ENCODE measurements at places on chromosomes 13 and 19.

- DNase-seq, result no peak
Measured at GRCh38 chr19:20038358-20039202, 725 bp downstream of the ZNF682 start.

GRCh38 chr13:51416107-51416506 is 36.7 kb downstream of the INTS6 start:
- no peak for DNase-seq

DNA sequence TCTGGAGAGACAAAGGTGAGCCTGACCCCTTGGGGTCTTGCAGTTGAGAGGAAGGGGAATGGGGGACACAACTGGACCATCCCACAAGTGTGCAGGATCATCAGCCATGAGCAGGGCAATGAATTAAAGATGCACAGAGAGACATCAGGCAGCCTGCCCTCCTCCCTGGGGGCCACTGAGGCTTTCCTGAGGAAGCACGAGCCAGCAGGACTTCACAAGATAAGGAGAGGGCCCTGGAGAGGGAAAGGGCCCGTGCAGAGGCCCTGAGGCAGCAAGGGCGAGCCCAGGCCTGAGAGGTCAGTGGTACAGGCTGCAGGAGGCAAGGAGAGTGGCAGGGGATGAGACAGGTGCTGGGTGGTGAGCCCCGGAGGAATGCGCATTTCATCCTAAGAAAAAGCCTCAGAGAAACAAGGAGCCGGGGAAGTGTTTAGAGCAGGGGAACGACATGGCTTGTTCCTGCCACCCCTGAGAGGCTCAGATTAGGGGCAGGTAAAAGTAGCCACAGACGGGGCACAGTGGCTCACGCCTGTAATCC is 9.0 kb upstream of the PRKD2 start:
- DNase-seq, result no peak

DNA sequence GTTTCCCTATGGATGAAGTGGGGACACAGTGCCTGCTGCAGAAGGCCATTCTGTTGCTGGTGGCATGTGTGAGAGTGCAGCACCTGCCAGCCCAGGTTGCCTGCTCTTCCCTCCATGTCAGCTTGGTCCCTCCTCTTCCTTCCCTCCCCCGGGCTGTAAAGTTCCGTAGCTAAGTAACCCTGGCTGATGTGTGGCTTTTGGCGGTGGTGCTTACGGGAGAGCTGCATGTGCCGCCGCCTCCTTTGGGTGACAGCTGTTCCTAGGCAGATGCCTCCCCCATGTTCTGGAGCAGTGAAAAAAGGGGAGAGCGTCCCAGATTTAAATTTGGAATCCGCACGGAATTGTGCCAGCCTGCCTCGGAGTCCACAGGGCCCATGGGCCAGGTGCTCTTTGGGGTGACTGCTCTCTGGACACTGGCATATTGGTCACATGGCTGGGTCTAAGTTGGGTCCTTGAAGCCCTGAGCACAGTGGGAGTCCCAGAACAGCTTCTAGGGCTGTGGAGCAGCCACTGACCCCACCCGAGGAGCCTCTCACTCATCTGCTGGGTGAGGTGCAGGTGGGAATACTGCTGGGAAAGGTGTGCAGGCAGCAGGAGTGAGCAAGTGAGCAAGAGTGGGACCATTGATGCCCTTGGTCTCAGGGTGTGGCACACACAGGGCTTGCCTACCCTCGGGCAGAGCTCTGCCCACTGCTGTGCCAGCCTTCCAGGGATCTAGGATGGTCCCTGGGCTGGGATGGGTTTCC is 33.1 kb upstream of the ZNF536 start:
- DNase-seq, result no peak

GRCh38 chr13:41970918-41971317 is 10.0 kb upstream of the VWA8 start:
- DNase-seq, result no peak

- no peak for DNase-seq
Measured at GRCh38 chr19:55820037-55820436, 11.8 kb downstream of the NLRP11 start.

GRCh38 chr19:47411101-47411500 is 8.2 kb downstream of the MEIS3 start:
- no peak for DNase-seq

GRCh38 chr19:3979674-3980352 is 5.5 kb downstream of the EEF2 start:
- no peak for DNase-seq

- no peak for DNase-seq
Measured at GRCh38 chr19:50750010-50750409, 20.3 kb upstream of the GPR32 start.

DNA sequence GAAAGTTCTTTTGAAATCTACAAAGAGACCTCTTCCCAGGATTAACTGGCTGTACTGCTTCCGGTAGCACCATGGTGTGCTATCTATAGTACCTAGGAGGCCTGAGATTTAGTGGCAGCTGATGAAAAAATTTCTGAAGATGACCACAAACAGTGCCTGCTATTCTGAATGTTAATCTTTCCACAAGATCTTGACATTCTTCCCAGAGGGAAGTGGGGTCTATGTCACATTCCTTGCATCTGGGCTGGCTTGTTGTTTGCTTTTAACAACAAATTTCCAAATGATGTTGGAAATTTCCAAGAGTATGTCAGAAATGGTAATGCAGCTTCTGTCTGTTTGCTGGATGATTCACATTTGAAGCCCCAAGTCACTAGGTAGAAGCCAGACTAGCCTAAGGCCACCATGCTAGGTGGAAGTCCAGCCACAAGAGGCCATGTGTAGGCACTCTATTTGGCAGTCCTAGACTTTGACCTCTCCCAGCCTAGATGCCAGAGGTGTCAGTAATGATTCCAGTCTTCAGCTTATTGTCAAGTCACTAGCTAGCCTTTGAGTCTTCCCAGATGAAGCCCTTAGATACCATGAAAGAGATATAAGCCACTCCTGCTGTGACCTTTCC is 22.1 kb downstream of the SPART start:
- DNase-seq, result peak; percentile 26

GRCh38 chr13:110326263-110326904 is 19.3 kb downstream of the COL4A2 start:
- no peak for DNase-seq

- no peak for DNase-seq
Measured at GRCh38 chr19:45413497-45413896, 7.1 kb downstream of the POLR1G start.

GRCh38 chr13:79360095-79360494 is 46.0 kb downstream of the RBM26 start:
- DNase-seq, result no peak

DNA sequence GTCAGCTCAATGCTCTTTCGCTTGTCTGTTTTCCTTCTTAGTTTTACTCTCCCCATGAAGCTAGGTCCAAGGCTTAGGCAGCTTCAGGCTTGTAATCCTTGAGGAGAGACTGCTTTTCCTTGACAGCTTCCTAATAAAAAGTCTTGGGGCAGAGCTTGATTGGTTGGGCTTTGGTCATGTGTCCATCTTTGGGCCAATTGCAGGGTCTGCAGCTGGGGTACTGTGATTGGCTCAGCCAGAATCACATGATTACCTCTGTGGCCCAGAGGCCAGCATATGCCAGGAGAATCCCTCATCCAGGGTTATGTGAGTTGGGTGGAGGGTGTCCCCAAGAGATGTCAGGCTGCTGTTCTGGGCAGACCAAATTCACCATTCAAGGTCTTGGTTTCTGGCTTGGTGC is 8.1 kb downstream of the KLK1 start:
- no peak for DNase-seq

GRCh38 chr19:18487576-18488402 is 34.1 kb downstream of the ELL start:
- DNase-seq, result no peak

GRCh38 chr19:55625004-55625326 is 599 bp upstream of the ZNF784 start:
- DNase-seq, result no peak

GRCh38 chr19:35248310-35249145 is at the start of gene LSR:
Gene LSR, plus strand, starts transcription at chr19:35249002. Its CDS starts 21 bp downstream, at chr19:35249023.
- DNase-seq, result no peak

DNA sequence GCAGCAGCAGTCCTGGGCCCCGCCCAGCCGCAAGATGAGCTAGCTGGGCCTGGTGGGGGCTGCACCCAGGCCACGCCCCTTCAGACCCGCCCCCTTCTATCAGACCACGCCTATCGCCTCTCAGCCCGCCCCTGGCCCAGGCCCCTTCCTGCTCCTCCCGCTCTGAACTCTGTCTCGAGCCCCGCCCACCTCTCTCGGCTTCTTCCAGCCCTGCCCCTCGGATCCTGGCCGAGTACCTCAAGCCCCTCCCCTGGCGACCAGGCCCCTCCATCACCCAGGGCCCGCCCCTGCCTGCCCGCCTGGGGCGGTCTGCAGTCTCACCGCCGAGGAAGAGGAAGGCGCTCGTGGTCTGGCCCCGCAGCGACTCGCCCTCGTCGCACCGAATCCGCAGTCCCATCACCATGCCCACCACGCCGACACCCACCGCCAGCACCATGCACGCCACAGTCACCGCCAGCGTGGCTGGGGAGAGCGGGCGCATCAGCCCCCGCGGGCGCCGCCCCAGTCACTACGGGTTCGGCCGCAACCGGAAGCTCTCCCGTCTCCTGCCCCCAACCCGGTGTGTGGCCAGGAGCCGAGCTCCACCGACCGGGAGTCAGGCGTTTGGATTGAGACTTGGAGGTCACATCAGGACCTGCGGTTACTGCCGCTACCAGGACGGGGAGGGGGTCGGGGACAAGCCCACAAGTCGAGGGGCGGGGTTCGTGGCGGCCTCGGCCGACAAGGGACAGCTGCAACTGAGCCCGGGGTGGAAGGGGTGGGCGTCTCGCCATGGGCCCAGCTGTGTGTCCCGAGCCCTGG is 1.0 kb downstream of the CLDND2 start:
- peak; percentile 100 for DNase-seq

DNA sequence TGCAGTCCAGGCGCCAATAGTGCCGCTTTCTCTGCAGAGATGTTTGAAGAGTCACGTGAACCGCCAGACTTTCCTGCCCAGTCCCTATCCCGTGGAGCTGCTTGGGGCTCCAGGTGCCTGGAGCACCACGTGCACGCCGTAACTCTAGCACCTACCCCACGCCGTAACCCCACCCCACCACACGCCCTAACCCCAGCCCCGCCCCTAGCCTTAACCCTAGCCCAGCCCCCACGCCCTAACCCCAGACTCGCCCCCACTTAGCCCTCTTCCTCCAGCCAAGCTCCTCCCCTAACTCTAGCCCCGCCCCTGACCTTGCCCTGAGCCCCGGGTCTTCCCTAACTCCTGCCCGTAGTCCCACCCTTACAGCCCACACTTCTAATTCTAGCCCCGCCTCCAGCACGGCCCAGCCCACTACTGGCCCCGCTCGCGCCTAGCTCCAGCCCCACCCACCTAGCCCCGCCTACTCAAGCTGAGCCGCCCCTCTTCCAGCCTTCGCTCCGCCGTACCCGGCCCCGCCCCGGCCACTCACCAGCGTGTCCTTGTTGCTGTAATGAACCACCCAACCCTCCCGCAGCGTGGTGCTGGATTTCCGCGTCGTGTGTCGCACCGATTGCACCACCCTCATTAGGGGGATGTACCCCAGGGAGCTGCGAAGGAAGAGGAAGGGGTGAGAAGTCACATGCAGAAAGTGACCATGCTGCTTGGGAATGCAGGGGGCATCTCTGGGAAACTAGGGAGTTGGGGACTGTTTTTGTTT is 19.5 kb downstream of the PRKD2 start:
- DNase-seq, result peak; percentile 19

DNA sequence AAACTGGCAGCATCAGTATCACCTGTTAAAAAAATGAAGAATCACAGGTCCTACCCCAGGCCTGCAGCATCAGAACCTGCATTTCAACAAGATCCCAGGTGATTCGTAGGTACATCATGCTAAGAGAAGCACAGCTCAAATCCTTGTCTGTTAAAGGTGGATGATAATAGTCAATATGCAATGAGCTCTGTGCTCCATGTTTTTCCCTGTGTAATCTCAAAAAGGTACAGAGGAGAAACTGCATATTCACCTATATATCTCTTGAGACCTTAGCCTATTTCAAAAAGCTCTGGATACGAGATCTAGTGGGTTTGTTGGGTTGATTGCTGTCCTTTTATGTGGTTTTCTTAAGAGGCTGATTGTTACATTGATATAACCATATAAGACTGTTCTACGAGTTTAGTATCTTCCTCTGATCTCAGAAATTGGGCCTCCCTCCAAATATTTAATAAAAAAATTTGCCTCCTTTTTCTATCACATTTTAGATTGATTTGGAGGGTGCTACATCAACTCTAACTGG is 148.9 kb downstream of the DCT start:
- DNase-seq, result no peak

DNA sequence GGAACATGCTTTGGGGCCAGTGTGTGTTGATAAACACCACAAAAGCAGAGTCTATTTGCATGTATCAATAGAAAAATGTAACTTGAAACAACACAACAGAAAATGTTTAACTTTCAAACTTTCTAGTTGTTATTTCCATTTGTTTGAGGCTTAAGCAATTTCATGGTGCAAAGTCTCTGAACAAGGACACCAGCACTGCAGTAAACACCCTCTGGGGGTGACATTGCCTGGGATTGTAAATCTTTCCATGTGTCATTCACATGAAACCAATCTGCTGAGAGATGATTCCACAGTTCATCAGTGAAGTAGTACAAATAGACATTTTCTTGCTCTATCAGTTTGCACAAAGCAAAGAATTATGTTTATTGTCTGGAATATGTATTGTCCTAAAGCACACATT is 124.5 kb downstream of the ITGBL1 start:
- DNase-seq, result peak; percentile 29

DNA sequence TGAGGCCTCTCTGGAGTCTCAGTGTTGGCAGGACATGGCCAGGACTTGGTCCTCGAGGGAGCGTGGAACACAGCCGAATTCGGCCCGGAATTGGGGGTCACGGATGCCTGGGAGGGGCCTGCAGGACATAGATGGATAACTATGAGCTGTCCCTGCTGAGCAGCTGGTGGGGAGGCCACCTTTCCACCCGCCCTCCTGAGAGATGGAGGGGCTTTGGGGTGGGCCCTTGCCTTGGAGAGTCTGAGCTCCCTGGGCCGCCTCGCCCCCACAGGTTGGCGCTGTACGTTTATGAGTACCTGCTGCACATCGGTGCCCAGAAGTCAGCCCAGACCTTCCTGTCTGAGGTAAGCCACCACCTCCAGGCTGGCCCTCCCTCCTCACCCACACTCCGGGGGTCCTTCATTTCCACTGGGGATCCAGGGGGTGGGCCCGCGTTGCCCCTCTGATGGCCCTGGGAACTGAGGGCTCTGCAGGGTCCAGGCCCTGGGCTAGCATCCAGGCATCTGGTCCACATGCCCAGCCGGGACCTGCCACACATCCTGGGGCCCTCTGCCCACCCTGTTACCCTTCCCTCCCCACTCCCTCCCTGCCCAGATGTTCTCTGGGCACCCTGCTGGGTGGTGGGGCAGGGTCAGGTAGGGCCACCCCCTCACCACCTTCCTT is 8.0 kb downstream of the SSBP4 start:
- DNase-seq, result no peak
